Nucleus accumbens (tissue), 56 donors: ENCODE measurements at places on chromosomes 4 and X.

DNA sequence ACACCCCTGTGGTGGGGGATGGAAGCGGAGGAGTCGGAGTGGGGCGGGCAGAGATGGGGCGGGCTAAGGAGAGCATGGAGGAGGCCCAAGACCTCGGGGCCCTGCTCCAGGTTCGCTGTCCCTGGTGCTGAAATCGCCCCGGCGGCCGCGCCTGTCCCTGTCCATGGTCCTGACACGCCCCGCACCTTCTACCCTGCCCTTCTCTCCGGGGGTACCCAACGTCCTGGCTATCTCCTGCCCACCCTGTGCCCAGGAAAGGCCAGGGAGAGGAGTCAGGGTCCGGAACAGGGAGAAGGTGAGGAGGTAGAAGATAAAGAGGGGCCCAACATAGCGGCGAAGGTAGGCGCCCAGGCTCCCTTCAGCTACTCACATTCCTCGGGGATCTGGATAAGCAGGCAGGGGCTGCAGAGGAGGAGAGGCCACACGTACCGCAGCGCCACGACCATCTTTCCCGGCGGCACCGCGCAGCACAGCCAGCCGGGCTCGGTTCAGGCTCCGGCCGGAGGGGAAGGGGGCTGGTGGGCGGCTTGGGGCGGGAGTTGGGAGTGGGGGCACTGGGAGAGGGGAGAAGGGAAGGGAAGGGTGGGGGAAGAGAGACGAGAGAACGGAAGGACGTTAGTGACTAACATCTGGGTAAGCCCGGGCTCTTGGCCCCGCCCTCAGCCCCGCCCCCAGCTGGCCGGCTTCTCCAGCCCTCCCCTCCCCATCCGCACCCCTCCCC is 10.4 kb downstream of the L1CAM start:
- peak; percentile 13 for DNase-seq

DNA sequence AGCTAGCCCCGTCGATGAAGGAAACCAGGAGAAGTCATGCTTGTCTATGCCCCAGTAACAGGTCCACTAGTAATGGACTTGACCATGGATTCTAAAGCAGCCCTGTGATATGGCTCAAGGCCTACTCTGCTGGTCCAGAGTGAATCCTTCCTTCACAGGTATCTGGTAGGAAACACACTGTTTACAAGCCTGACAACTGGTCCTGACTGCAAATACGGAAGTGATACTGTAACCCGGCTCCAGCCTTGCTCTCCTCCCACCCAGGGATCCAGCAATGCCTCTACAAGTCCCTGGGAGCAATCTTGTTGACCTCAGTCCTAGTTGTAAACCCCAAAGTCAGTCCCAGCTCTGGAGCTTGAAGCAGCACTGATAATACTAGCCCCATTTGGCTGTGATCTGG is 239.2 kb upstream of the GRID2 start:
- DNase-seq: no peak

- DNase-seq: no peak
Measured at GRCh38 chrX:80207327-80207726, 192.8 kb downstream of the TBX22 start.

GRCh38 chr4:47499700-47500099 is 14.6 kb downstream of the ATP10D start:
- DNase-seq: no peak

DNA sequence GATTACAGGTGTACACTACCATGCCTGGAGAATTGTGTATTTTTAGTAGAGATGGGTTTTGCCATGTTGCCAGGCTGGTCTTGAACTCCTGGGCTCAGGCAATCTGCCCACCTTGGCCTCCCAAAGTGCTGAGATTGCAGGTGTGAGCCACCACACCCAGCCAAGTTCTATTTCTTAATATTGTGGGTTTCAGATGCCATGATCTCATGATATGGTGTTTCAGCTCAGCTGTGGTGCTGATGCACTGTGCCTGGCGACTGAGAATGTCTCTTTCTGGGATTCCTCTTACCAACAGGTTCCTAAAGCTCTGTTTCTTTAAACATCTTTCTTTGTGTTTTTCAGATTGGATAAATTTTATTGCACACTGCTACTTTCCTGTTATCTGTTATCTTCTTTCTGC is 17.3 kb upstream of the NDUFC1 start:
- no peak for DNase-seq

DNA sequence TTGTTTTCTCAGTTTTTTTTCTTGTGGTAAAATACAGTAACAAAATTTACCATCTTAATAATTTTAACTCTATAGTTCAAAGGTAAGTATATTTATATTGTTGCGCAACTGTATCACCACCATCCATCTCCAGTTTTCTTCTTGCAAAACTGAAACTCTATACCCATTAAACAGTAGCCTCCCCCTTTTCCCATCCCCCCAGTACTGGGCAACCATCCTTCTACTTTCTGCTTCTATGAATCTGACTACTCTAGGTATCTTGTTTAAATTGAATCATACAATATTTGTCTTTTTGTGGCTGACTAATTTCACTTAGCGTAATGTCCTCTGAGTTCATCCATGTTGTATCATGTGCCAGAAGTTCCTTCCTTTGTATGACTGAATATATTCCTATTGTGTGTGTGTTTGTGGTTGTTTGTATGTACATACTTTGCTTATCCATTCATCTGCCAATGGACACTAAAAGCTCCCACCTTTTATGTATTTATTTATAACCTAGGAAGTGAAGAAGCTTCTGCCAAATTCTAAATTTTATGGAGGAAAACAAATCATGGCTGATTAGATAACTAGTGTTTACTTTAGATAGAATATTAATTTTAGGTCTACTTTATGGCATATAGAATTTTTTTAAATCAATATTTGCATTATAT is 10.0 kb downstream of the ABHD18 start:
- no peak for DNase-seq

GRCh38 chr4:26151615-26152014 is 169.2 kb upstream of the RBPJ start:
- DNase-seq: no peak

DNA sequence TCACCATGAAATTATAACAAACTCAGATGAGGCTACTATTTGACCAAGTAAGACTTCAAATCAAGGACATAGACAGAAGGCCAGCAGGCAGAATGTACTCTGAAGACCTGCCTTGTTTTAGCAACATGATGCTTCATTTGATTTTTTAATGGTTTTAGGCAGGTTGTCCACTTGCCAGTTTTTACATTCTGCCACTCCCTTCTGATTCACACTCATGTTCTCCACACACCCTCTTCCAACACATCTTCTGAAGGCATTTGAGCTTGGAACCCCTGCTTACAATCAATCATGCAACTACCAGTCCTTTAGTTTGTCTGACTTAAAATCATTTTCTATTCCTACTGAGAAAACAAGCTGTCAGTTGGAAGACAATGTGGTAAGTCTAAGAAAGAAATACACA is 114.9 kb upstream of the SMIM31 start:
- no peak for DNase-seq

GRCh38 chrX:132331000-132331399 is 111.8 kb upstream of the RAP2C start:
- no peak for DNase-seq

DNA sequence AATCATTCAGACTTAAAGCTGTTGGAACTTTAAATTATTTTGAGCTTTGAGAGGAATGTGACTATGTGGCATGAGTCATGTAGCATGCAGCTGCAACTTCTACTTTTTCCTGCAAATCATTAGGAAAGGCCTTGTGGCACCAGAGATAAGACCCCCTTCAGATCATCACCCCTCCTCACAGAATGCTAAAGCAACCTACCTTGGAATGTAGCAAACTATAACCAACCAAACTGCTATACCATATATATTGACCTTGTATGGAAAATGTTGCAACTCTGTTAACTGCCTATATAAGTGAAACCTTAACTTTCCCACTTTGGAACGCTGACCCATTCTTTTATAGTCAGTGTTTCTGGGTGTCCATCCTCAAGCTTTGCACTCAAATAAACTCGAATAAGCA is 32.0 kb downstream of the ATXN3L start:
- no peak for DNase-seq
